ENCODE measurements at places on chromosomes 6 and 20. TPM values are rescaled to one million over a fixed set of nuclear protein-coding genes. Genes with fewer than 3 reads are reported as not detected.

DNA sequence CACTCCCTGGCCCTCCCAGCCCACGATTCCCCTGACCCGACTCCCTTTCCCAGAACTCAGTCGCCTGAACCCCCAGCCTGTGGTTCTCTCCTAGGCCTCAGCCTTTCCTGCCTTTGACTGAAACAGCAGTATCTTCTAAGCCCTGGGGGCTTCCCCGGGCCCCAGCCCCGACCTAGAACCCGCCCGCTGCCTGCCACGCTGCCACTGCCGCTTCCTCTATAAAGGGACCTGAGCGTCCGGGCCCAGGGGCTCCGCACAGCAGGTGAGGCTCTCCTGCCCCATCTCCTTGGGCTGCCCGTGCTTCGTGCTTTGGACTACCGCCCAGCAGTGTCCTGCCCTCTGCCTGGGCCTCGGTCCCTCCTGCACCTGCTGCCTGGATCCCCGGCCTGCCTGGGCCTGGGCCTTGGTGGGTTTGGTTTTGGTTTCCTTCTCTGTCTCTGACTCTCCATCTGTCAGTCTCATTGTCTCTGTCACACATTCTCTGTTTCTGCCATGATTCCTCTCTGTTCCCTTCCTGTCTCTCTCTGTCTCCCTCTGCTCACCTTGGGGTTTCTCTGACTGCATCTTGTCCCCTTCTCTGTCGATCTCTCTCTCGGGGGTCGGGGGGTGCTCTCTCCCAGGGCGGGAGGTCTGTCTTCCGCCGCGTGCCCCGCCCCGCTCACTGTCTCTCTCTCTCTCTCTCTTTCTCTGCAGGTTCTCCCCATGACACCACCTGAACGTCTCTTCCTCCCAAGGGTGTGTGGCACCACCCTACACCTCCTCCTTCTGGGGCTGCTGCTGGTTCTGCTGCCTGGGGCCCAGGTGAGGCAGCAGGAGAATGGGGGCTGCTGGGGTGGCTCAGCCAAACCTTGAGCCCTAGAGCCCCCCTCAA, at the start of gene LTA:
Gene LTA (plus strand): TSS at position 249 of the 871 bp plus-strand sequence. CDS start 454 bp downstream, at position 703.
- no peak within 1 kb of the TSS for H3K4me3 ChIP-seq
- DNase-seq, result no peak

- H3K27ac ChIP-seq, result no peak overlapping the region
- no peaks in the 10 kb centered on the region for H3K4me1 ChIP-seq
- no peaks in the 10 kb centered on the region for H3K27me3 ChIP-seq
- DNase-seq, result no peak
- no peaks in the 10 kb centered on the region for H3K36me3 ChIP-seq
These were observed 70.5 kb upstream of the DUSP22 start for GRCh38 chr6:221531-222349.

- no peaks in the 10 kb centered on the region for H3K27me3 ChIP-seq
- H3K27ac ChIP-seq, result no peak overlapping the region
- H3K4me3 ChIP-seq, result no peak overlapping the region
- no peaks in the 10 kb centered on the region for H3K36me3 ChIP-seq
- DNase-seq, result no peak
These were observed 13.4 kb upstream of the IP6K3 start for GRCh38 chr6:33759887-33760629.

PRSS16 gene
- 0.11 TPM for total RNA-seq

CAP2 gene
- 17.5 TPM for total RNA-seq

PRSS35 gene
- 38.4 TPM for total RNA-seq

DNA sequence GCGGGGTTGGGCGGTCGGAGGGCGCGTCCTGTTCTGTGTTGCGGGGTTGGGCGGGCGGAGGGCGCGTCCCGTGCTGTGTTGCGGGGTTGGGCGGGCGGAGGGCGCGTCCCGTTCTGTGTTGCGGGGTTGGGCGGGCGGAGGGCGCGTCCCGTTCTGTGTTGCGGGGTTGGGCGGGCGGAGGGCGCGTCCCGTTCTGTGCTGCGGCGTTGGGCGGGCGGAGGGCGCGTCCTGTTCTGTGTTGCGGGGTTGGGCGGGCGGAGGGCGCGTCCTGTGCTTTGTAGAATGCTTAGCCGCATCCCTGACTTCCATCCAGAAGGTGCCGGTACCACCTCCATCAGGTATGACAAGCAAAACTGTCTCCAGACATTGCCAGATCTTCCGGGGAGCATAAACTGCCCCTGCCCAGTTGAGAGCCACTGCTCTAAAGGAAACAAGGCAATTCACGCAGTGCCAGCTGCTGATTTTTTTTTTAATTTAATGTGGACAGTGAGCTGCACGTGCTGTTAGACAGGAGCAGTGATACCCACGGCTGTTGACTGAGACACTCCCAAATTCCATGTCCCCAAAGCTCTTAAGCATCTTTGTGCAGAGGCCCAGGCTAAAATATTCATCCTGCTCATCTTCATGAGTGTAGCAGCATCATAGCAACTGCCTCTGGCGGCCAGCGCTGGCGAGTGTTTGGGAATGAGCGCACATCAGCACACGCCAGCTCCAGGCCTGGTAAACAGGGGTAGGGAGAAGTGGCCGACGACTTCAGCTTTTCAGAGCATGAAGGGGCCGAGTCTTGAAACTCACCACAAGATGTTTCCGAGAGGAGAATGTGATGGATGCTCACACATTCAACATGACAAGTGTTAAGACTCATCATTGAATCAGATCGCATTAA, 284.4 kb upstream of the CDH4 start:
- no peak for DNase-seq
- no peak overlapping the region for H3K27ac ChIP-seq
- no peaks in the 10 kb centered on the region for H3K36me3 ChIP-seq
- H3K27me3 ChIP-seq, result no peaks in the 10 kb centered on the region
- no peak overlapping the region for H3K4me3 ChIP-seq
- no peaks in the 10 kb centered on the region for H3K4me1 ChIP-seq

ENPP1 gene
- total RNA-seq, result 10.8 TPM

- H3K36me3 ChIP-seq, result no peaks in the 10 kb centered on the region
- no peak overlapping the region for H3K27ac ChIP-seq
- DNase-seq, result no peak
These were observed 12.0 kb downstream of the PTPN1 start for GRCh38 chr20:50522053-50522674.

DNA sequence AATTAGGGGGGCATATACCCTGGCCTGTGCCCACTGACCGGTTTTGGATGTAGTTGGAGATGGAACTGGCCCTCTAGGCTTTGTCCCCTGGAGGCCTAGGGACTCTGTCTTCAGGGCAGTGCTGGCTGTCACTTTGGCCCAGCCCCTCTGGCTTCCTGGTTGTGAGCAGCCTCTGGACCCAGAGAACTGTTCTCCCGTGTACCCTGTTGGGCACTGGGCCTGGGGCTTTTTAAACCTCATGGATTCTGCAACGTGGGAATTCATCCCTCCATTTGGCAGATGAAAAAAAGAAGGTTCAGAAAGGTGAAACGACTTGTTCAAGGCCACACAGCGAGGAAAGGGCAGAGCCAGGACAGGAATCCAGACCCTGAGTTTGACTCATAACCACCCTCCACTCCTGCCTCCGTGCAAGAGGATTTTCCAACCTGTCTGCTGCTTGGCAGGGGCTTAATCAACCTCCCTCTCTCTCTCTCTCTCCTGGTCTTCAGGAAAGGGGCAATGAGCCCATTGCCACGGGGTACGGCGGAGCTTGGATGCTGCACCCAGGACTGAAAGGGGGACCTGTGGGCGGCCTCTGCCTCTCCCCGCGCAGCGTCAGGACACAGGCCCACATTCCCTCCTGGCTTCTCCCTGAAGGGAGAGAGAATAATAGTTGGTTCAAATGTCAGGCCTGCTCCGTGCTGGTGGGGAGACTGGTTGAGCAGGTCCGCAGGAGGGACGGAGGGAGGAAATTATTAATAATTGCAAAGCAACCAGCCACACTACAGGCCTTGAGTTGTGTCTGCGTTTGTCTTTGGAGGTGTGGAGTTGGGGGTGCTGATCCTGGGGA, 56.0 kb downstream of the CEBPB start:
- H3K4me1 ChIP-seq, result peaks cover 42% of the 10 kb centered on the region
- H3K36me3 ChIP-seq, result no peaks in the 10 kb centered on the region
- no peaks in the 10 kb centered on the region for H3K27me3 ChIP-seq
- DNase-seq, result no peak

RAB22A gene
- total RNA-seq, result 32.2 TPM

GRCh38 chr6:108841377-108841855, 6.8 kb upstream of the ARMC2 start:
- H3K27ac ChIP-seq, result no peak overlapping the region
- H3K4me3 ChIP-seq, result no peak overlapping the region
- H3K27me3 ChIP-seq, result peaks cover 2% of the 10 kb centered on the region
- DNase-seq, result no peak
- no peaks in the 10 kb centered on the region for H3K36me3 ChIP-seq

TRIM40 gene
- total RNA-seq, result 0.17 TPM
